Non-pigmented ciliary epithelial cell (primary cell): ENCODE measurements at places on chromosomes 7 and 10.
A peak's percentile ranks its signal among the peaks of the same experiment; 100 is the strongest.

DNA sequence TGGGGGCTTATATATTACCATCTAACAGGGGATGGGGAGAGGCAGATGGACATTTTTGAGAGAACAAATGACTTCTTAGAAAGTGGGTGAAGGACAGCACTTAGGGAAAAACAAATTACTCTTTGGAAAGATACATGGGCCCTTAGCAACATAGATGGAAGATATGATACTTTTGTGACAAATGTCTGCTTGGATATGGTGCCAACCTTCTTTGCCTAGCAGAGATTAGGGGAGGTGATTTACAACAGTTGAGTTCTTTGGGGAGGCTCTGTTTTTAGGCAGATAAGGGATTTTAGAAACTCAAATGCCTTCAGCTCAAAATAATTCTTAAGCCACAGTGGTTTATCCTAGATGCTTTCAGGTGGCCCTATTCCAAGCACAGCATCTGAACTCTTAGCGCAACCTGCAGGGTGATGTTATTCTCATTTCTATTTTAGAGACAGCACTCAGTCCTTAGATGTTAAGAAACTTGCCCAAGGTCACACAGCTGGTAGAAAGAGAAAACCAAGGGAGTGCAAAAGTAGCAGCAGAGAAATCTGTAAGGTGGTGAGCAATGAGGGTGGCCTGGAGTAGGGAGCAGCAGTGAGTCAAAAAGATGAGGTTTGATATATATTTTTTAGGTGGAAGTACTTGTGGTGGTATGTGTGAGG, 75.1 kb upstream of the KMT2E start:
- no peak for DNase-seq

GRCh38 chr10:52353960-52354394, 39.9 kb downstream of the DKK1 start:
- peak; percentile 20 for DNase-seq

DNA sequence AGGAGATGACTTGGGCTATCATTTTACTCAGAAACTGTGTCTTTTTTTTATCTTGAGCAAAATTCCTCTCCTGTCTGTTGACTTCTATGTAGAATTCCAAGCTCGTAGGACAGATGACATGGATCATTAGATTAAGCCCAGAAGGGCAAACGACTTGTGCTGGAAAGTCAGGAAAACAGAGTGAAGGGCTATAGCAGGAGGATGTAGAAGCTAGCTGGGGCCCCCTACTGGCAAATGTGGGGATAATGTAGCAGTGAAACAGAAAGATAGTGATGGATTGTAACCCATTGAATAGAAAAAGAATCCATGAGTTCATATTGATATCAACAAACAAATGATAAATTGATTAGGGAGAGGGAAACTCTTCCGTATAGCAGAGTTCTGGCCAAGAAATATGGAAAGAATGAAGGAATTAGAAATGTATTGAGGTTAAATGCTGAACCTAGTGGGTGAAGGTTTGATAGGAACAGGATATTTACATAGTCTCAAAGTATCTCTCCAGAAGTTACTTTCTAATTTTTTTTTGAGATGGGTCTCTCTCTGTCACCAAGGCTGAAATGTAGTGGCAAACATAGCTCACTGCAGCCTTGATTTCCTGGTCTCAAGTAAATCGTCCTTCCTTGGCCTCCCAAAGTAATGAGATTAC, 103.6 kb downstream of the LYZL1 start:
- no peak for DNase-seq

DNA sequence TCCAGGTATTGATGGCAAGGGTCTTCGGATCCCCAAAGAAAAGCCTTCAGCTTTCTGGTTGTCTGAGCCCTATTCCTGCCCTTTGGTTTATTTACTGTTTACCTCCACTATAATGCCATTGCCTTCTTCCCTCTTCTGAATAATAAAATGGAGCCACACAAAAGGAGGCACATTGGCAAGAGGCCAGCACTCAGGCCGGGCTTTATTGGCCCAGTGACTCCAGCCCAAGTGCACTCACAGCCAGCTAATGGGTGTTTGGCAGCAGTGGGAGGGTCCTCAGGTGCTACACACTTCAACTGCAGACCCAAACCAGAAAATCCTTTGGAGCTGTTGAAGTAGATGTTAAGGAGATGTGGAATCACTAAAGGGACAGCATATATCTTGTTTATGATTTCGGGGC, 336.0 kb downstream of the PLXNA4 start:
- DNase-seq: no peak

- no peak for DNase-seq
Measured at GRCh38 chr10:31393844-31394243, 74.8 kb downstream of the ZEB1 start.

DNA sequence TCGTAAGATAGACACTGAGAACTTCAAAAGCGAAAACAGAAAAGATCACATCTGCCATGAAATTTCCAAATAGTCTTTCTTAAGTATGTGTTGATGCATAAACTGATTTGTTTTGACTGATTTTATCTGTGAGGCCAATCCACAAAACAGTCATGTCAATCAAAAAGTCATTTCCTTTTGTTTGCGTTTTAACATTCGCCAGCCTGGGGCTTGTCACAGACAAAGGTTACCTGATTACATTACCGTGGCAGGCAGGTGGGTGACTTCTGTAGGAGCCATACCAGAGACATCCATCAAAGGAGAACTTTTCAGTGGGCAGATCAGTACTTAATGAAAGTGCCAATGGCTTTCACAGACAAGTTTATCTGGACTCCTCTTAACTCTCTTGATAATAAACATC, 45.5 kb upstream of the BET1 start:
- no peak for DNase-seq

GRCh38 chr10:132364594-132364970, 32.4 kb upstream of the PWWP2B start:
- no peak for DNase-seq

DNA sequence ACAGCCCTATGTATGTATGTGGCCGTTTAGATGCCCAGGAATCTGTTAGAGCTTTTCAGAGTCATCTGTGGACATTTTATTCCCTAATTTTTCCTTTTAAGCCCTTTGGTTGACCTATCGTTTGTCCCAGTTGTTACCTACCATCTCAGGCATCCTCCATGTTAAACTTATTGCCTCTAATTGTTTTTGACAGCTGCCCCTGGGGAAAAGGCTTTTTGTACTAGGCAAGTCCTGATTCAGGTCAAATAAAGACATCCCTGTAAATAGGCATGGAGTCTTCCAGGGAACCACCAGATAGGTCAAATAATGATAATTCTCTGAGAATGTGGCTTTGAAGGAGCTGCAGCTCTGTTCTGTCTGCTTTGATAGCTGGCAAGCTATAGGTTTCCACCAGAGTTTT, 87.7 kb upstream of the CYP26C1 start:
- no peak for DNase-seq

GRCh38 chr7:40288827-40289226, 154.0 kb downstream of the SUGCT start:
- DNase-seq: no peak

GRCh38 chr7:116052006-116052405, 21.4 kb upstream of the TFEC start:
- DNase-seq: no peak

DNA sequence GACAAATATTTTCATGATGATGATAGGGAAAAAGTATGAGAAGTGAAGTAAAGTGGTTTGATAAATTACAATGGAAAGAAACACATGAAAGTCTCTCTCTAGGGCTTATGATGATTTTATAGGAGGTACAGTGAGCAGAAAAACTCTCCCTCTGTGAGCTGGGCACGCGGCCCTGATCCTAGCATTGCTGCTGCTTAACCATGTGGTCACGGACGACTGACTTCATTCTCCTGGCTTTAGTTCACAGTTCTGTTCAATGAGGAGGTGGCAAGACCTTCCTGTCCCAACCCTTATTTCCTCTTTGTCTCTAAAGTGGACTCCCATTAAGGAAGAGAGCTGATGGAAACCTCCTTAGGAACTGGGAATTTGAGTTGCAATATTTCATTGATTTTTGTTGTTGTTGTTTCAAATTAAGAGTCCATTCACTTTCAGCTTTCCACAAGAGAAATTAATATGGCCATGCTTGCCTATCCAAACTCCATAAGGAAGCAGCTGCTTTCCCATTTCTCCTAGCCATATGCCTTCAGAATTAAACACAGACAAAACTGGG, 8.2 kb upstream of the PON3 start:
- no peak for DNase-seq

- no peak for DNase-seq
Measured at GRCh38 chr10:58291538-58292174, 22.7 kb downstream of the CISD1 start.

GRCh38 chr10:128664729-128665128, 538.5 kb upstream of the MKI67 start:
- no peak for DNase-seq

- no peak for DNase-seq
Measured at GRCh38 chr7:94003446-94004023, 620 bp downstream of the BET1 start.

GRCh38 chr7:77538281-77539212, 1.5 kb downstream of the PTPN12 start:
- peak; percentile 54 for DNase-seq
